T follicular helper cell (primary cell): ENCODE measurements at places on chromosomes 1 and 21.

GRCh38 chr1:211735208-211736170 is 60.1 kb upstream of the NEK2 start:
- no peak for DNase-seq

- no peak for DNase-seq
These were observed 14.8 kb downstream of the EDN2 start for GRCh38 chr1:41469706-41470105.

GRCh38 chr1:22816803-22817202 is 106.2 kb downstream of the EPHB2 start:
- DNase-seq, result no peak

GRCh38 chr1:86052948-86053698 is 103.4 kb downstream of the COL24A1 start:
- no peak for DNase-seq

GRCh38 chr21:45545236-45545570 is 3.0 kb upstream of the SLC19A1 start:
- no peak for DNase-seq

- no peak for DNase-seq
These were observed 10.4 kb downstream of the PTGFR start for GRCh38 chr1:78501203-78501602.

GRCh38 chr1:36888811-36889477 is 145.4 kb downstream of the GRIK3 start:
- no peak for DNase-seq

GRCh38 chr1:36471830-36472641 is 7.9 kb upstream of the MRPS15 start:
- DNase-seq, result no peak

DNA sequence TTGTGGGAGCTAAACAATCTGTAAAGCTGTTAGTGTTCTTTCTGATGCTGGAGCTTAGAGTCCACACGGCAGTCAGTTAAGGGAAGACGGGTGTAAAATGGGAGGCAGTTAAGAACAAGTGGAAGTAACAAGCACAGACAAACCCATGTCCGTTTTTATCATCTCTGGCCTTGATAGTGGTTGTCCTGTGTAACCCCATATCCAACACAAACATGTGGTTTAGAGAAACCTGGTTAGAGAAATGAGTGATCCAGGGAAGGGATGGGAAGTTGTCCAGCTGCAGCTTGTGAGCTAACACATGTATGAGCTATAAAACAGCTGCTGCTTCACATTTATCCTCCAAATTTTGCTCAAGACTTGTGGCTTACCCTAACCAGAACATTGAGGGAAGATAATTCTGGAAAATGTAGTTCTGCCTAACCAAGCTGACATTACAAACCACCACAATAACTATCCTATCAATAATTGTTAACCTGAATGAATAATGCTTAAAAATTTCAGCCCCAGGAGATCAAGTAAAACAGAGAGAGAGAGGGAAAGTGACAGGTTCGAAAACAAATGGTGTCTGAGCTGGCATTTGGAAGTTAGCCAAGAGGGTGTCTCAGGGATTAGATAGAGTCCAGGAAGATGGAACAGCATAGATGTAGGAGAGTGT is 10.6 kb upstream of the C1orf162 start:
- DNase-seq, result no peak

DNA sequence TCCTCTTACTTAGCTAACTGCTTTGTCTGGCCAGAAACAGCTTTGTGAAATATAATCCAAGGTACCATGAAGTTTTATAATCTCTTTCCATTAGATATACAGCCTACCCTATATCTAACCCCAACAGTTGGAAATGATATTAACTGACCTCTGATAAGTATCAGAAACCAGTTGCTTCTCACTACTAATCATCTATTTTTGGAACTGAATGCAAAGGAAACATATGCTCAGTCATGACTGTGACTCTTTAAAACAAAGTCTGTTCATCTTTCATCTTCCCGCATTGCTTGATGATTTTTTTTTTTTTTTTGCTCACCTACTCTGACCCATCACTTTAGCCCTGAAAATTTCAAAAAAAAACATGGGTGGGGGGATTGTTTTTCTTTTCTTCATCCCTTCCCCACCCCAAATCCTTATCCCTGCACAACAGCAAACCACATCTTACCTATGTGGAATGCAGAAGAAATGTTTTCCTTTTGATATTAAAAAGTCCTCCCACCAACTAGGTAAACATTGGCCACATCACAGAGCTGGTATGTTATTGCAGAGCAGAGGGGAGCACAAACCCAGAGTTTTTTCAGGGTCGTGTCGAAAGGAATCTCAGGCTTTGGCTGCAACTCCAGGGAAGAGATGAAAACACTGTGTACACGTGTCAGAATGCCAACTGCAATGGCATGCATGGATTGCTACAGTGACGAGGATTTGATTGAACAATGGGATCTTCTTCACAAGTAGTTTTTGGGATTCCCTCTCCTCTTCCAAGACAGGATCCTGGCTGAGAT is 137.3 kb downstream of the SLC30A10 start:
- DNase-seq, result no peak

DNA sequence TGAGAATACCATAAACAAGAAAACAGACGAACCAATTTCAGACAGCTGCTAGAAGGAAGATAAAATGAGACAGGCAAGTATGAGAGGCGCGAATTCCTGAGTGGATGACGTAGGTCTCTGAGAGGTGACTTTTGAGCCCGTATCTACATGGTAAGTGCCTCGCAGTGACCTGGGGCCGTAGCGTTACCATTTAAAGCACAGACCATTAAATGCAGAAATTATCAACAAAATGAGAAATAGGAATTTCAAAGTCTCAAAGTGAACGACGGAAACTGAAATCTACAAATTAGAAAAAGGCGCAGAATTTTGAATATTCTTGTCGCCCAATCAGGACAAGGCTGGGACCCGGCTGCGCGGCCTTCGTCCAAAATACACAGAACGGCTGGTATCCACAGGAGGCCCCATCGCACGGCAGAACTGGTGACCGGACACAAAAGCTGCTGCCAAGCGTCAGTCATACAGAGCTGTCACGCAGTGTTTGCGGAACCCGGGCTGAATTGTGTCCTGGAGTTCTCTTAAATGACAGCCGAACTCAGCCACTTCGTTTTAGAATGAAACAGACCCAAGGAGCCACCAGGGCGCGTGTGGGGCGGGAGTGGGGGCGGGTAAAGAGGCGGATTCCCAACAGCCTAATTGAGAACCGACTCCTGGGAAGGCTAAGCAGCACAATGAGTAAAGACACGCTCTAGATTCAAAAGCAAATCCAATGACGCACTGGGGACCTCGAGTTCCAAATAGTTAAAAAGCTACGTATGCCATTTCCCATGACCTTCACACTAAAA is 13.8 kb upstream of the BOLA1 start:
- DNase-seq, result peak; percentile 60

DNA sequence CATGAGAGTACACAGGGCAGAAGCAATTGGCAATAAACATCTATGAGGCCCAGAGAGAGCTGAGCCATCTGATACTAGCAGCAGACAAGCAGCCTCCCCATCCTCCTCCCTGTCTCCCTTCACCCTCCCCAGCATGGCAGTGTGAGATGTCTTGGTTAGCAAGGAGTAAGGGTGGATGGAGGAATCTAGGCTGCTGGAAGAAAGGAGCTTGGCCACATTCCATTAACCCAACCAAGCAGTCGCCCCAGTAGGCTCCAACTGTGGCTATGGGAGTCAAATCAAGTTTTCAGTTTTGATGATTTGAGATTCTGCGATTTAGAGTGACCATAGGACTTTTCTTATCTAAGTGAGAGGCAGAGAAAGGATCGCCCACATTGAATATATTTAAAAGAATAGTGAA is 12.9 kb upstream of the RUNX1 start:
- DNase-seq, result no peak

DNA sequence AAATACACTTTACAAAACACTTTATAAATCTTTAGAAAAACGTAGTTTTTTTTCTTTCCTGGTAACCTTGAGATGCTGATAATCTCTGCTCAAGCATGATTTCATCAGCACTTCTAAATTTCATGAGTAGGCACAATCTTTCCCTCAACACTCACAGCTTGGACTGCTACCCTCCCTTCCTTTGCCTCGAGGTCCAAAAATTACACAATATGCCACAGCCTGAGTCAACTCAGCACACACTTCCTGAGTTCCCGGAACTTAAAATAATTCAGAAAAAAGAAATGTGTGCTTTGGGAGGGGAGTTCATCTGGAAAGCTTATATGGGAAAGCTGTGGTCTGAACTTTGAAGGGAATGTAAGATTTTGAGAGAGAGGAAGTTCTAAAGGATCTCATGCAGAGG is 5.9 kb downstream of the CLCA2 start:
- DNase-seq, result no peak

DNA sequence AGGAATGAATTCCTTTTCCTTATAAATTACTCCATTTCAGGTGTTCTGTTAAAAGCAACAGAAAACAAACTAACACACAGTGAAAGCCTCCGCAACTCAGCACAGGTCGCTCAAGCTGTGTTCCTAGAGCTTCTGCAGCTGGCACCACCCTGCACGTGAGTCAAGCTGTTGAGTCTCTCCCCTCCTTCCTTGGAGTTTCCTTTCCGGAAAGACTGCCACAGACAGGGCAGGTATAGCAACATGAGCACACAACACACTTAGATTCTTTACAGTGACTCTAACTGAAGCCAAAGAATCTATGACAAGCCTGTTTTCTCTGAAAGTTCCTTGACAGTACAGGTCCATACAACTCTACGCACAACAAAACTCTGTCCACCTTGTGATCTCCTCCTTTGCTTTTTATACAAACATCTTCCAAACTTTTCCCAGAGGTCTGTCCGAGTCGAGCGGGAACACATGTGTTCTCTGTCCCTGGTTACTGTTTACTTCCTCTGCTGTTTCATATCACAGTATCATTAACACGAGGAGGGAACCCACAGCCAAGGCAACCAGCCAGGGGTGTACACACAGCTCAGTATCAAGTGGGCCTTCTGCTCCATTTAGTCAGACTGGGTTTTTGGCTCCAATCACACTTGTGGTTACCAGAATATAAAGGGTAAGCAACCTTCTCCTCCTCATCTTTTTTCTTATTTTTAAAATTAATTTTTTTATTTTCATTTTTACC is 38.7 kb upstream of the DESI2 start:
- DNase-seq, result no peak

DNA sequence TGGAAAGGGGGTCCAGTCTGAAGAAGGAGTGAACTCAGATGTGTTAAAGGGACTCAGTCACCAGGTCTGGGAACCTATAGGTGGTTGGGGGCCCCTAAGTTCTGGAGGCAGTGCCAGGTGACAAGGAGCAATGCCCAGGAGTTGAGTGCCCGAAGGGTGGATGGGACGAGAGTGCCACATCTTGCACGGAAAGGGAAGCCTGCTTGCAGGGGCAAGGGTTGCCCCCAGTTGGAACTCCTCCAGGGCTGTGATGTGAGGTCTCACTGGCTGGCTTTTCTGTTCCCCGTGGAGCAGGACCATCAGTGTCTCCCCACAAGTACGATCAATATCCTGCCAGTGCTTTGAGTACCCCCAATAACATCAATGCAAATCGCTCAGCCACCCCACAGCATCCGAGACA is 107.3 kb downstream of the TOMM20 start:
- DNase-seq, result no peak

DNA sequence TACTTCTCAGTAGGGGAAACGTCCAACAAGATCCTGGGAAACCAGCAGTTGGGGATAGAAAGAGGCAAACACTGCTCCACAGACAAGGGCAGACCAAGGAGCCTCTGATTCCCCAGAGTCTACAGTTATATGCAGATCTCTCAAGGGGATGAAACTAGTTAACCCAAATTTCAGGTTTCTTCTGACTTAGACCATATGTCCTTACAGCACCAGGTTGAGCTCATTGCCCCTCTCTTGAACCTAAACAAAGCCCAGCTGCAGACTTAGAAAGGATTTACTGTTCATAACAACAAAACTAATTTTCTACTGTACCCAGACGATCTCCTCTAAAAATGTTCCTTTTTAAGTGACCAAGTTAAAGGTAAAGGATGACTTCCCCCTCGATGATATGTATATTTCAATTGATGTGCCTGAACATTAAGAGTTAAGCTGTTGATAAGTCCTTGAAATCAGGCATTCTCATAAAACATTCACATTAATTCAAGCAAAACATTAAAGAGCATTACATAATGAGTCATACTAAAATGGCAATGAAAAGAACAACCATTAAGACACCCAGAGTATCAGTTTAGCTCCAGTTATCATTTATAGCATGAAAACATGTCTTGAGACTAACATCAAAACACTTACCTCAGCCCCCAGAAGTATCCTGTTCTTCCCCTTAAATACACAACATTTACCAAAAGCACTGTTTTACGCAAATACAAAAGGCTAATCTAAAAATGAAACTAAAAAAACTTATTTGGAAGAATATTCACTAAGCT is 24.1 kb downstream of the SMYD3 start:
- DNase-seq, result no peak

DNA sequence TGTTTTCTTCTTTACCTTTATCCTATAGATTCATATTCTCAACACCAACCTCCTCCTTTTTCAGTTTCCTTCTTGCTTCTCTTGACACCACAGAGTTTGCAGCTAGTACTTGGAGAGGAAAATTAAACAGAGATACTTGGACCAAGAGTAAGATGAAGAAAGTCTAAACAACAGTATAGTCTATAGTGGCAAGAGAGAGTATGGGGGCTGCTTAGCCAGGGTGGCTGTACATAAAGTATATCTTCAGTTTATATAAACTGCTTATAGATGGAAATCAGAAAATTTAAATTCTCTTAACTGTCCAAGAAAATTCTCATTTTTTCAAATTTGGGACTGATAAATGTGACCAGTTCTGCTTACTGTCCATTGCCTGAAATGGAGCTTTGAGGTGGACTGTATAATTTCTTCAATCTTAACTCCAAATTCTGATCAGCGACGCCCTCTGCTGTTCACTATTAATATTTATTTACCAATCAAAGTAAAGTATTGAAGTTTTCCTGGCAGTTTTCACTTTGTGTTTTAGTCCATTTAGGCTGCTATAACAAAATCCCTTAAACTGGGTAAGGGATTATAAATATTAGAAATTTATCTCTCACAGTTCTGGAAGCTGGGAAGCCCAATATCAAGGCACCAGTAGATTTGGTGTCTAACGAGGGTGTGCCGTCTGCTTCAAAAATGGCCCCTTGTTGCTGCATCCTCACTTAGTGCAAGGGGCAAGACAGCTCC is 14.8 kb upstream of the METTL18 start:
- no peak for DNase-seq

DNA sequence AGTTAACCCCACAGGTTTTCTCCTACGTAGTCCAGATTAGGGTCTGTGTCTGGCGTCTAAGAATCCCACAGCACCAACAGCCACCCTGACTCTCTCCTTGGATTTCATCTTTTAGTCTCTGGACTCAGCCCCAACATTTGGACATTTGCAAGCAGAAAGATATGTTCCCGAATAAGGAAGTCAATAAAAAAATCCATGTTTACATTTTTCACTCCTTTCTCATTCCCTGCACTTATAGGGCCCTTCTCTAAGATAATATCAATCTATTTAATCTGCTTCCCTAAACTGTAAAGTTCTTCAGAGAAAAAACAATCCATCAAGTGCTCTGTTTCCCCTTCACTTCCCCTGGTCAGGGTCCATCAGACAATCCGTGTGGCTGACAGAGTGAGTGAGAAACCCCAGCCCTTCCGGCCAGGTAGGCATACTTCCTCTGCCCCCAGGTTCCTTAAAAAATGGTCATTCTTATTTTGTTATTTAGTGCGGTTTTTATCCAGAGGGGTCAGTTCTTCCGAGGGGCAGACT is 105.9 kb upstream of the CDC42BPA start:
- no peak for DNase-seq
